Activated CD4-positive, alpha-beta T cell treated with anti-CD3 and anti-CD28 coated beads, Interleukin-2, amount 50 U/mL, for 24 hours (primary cell): ENCODE measurements at places on chromosomes 5 and 9.

- no peak for DNase-seq
These were observed 441.2 kb upstream of the CHD1 start for GRCh38 chr5:99369797-99370593.

DNA sequence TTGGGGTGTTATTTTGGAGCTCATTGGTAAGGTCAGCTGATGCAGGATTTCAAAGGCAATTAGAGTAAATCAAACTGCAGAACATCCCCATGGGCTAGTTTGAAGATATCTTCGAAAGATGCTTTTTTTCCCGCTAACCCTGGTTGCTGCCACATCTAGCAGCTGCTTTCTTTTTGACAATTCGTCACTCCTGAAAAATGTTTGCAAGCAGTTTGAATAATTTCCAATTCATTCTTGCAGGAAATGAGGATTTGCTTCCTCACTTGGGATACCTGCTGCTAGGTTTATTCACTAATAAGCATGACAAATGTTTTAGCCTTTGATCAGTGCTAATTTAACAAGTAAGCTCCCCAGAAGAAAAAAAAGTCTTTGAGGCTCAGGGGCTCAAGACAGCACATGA, 649.6 kb upstream of the RORB start:
- no peak for DNase-seq

DNA sequence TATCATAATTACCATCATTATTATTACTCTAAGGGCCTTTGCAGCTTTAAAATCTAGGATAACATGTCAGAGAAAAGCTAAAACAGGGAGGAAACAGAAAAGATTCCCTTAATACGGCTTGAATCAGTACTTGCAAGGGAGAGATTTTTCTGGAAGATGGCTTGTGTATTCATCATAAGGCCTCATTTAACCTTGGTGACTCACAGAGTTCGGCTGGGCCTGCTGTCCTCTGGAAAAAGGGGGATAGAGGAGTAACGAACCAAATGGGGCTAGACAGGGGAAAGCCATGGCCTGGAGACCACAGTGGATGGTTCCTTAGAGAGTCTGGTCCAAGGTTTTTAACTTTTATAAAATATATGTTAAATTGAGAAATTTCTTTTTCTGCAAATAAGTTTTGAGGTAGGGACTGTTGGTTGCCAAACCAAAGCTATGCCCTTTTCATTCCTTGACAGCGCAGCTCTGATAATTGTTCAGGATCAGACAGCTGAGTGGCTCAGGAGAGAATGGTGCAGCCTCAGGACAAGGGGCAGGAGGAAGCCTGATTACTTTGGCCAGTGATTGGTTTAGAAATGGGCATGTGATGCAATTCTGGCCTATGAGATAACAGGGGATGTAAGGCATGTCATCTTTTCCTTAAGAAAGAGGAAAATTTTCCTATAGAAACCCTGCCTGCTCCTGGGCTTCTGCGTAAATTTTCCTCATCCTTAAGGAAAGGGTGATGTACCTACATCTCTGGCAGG, 25.6 kb upstream of the GSN start:
- no peak for DNase-seq

- DNase-seq: no peak
These were observed 256.9 kb upstream of the TUSC1 start for GRCh38 chr9:25935188-25935587.

DNA sequence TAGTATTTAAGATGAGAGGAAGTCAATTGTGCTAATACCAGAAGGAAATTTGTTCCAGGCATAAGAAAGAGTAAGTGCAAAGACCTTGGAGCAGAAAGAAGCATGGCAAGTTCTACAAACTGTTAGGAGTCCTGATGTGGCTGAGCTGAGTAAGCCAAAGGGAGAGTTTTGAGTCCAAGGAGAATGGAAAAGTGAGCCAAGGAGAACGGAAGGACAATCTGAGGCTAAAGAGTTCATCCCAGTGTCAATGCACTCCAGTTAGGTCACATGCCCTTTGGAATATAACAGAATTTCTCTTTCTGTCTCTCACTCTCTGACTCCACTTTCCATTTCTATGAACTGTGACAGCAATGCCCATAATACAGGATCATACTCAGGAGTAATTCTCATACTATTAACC, 224.7 kb downstream of the CAAP1 start:
- no peak for DNase-seq

DNA sequence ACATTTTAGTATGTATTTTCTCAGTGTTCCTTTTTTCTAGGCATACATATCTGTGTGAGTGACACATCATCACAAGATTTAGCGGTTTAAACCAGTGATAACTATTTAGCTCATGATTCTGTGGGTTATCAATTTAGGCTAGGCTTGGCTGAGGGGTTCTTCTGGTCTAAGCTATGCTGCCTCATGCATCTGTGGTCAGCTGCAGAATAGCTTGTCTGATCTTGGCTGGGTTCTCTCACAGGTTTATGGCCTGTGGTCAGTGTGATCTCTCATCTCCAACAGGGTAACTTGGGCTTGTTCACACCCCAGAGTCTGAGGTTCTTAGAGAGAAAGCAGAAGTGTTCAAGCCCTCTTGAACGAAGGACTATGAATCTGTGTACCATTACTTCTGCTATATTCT, 363.3 kb downstream of the KDM4C start:
- DNase-seq: no peak

GRCh38 chr5:6356578-6357164, 21.7 kb downstream of the MED10 start:
- DNase-seq: no peak

DNA sequence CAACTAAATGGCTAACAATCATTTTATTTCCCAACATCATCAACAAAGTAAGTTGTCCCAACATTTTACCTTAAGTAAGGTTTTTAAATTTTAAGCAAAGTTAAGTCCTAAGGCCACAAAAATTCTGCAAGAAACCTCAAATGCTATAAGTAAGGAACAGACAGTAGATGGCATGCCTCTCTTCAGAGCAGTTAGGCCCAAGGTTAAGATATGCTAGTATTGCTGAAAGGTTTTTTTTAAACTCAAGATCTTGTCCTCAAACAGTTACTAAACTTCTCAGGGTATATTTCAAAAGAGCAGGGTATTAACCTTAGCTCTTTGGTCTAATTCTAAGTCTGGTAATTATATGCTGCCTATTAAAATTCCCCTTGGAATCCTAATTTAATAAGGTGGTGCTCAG, 35.1 kb downstream of the PJA2 start:
- DNase-seq: no peak

- DNase-seq: no peak
These were observed 17.7 kb downstream of the SLC25A48 start for GRCh38 chr5:135851915-135852845.

DNA sequence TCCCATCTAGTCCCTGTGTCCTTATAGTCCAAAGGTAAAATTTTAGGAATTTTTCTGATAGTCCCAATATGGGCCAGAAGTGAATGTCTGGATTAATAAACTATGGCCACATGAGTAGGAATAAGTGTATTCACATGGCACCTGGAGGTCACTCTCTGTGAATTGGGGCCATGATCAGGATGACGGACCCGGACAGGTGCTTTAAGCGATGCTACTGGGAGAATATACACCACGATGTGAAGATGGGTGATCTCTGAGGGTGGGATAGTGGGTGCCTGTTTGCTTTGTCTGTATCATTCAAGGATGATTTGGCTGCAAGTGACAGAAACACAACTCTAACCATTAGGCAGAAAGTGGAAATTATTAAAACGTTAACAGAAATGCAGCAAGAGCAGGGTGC, 101.2 kb downstream of the UGCG start:
- no peak for DNase-seq

GRCh38 chr5:172044631-172045314, 38.3 kb upstream of the FBXW11 start:
- DNase-seq: no peak

GRCh38 chr5:129387944-129388343, 72.2 kb upstream of the ADAMTS19 start:
- DNase-seq: no peak

GRCh38 chr5:125775896-125776295, 647.3 kb upstream of the GRAMD2B start:
- DNase-seq: no peak

DNA sequence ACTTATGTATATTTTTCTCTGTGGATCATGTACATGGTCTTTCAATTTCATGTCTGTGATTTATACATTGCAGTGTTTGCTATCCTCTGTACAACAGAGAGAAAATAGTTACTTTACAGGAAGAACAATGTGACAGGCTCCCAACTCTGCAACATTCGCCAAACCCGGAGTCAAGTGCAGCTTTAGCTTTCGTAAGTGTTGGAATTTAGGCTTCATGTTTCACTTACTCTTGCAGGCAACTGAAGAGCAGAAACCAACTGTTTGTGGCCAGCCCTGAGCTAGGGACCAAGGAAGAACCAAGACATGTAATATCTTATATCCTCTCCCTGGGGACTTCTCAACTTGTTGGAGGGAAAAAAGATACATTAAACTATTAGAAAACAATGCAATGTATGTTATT, 147.9 kb downstream of the C5orf15 start:
- DNase-seq: no peak

GRCh38 chr9:129570450-129571297, 50.2 kb downstream of the C9orf50 start:
- DNase-seq: no peak

GRCh38 chr9:72935595-72935994, 17.3 kb downstream of the ALDH1A1 start:
- no peak for DNase-seq

- no peak for DNase-seq
These were observed 42.8 kb upstream of the TCF7 start for GRCh38 chr5:134071614-134072207.

GRCh38 chr9:126696401-126697145, 82.8 kb downstream of the LMX1B start:
- DNase-seq: no peak

DNA sequence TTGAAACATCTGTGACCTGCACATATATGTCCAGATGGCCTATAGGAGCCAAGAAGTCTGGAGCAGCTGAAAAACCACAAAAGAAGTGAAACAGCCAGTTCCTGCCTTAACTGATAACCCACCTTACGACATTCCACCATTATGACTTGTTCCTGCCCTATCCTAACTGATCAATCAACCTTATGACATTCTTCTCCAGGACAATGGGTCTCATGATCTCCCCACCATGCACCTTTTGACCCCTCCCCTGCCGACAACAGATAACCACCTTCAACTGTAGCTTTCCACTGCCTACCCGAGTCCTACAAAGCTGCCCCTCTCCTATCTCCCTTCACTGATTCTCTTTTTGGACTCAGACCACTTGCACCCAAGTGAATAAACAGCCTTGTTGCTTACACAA, 233.8 kb downstream of the CCDC171 start:
- no peak for DNase-seq

DNA sequence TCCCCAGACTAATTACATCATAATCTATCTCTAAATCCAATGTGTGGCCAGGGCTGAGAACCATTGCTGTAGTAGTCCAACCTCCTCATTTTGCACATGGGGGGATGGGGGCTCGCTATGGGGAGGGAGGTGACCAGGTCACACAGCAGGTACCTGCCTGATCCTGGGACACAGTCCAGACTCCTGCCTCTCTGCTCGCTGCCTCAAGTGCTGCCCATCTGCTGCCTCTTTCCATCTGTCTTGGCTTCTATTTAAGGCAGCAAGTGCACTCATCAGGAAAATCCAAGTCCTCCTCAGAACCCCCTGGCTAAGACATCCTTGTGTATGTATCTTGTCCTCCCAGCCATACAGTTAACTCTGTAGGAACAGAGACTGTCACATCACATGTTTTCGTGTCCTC, 57.7 kb upstream of the FRRS1L start:
- no peak for DNase-seq

GRCh38 chr5:158923799-158924551, 175.7 kb downstream of the EBF1 start:
- DNase-seq: no peak

GRCh38 chr5:177085985-177086653, 596 bp upstream of the FGFR4 start:
- DNase-seq: no peak

GRCh38 chr5:148186248-148187003, 16.4 kb upstream of the SPINK6 start:
- no peak for DNase-seq

GRCh38 chr5:179906795-179907555, 722 bp downstream of the TBC1D9B start:
- no peak for DNase-seq

GRCh38 chr5:145941448-145942130, 5.2 kb downstream of the SH3RF2 start:
- no peak for DNase-seq

- no peak for DNase-seq
These were observed 5.3 kb downstream of the ATOSB start for GRCh38 chr9:35110327-35110761.

- no peak for DNase-seq
These were observed 141.9 kb downstream of the CDK5RAP2 start for GRCh38 chr9:120438111-120438510.

DNA sequence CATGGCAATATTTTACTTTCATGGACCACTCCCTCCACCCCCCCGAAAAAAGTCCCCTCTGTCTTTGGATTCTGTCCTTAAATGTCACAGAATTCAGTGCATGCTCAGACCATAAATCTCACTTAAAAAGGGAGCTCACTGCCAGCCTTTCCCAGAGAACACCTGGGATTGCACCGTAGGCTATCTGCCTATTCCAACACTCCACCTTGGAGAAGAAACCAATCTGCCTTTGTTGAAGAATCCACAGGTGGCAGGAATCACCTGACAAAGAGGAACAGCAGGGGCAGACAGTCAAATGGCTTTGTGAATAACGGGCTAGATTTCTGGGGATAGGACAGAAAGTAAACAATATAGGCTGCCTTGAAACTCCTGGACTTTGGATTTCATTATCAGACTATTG, 306.7 kb upstream of the BRINP1 start:
- DNase-seq: no peak

GRCh38 chr5:138824924-138825863, 49.9 kb downstream of the LRRTM2 start:
- DNase-seq: no peak

- DNase-seq: no peak
These were observed 18.1 kb downstream of the GRXCR2 start for GRCh38 chr5:145854651-145855258.

GRCh38 chr5:126385524-126386502, 37.4 kb upstream of the GRAMD2B start:
- no peak for DNase-seq
